ENCODE measurements at places on chromosomes 3 and 15. TPM values are rescaled to one million over a fixed set of nuclear protein-coding genes. Genes with fewer than 3 reads are reported as not detected.

DNA sequence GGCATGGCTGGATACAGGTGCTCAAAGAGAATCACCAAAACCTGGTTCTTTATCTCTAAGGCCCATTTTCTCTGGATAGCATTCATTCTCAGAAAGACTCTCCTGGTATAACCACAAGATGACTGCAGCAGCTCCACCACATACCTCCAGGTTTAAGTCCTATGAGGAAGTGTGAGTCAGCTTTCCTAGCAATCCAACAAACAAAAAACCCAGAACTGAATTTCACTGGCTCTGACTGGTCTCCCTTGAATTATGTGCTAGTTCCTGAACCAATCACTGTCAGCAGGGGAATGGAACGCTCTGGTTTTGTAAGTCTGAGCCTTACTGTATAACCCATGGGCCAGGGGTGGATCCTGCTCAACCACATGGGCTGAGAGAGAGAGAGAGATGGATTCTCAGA, 27.2 kb downstream of the MRPL46 start:
- H3K27ac ChIP-seq = no peak overlapping the region
- peaks cover 57% of the 10 kb centered on the region for H3K27me3 ChIP-seq

GRCh38 chr15:78457101-78457500, 19.1 kb downstream of the IREB2 start:
- no peaks in the 10 kb centered on the region for H3K27me3 ChIP-seq
- H3K4me1 ChIP-seq = peaks cover 66% of the 10 kb centered on the region
- peaks cover 4% of the 10 kb centered on the region for H3K36me3 ChIP-seq
- H3K4me3 ChIP-seq = no peak overlapping the region
- no peak for DNase-seq
- H3K27ac ChIP-seq = peak overlapping the region; percentile 2

GRCh38 chr15:98151096-98151495, 190.6 kb downstream of the ARRDC4 start:
- peaks cover 6% of the 10 kb centered on the region for H3K36me3 ChIP-seq
- H3K4me1 ChIP-seq = peaks cover 6% of the 10 kb centered on the region
- no peak for DNase-seq
- H3K27me3 ChIP-seq = peaks cover 24% of the 10 kb centered on the region

FAM174B gene
- 0.62 TPM for total RNA-seq

RBMS3 gene
- total RNA-seq = 1.4 TPM

ATP10A gene
- total RNA-seq = 16.6 TPM

EHHADH gene
- 1.1 TPM for total RNA-seq

Measured in natural killer cell treated with Interleukin-12 subunit alpha and Interleukin-12 subunit beta and Interleukin-15 and Interleukin-18, amount 100 ng/mL, for 72 hours (primary cell).